ENCODE measurements at places on chromosomes 2 and 18. TPM values are rescaled to one million over a fixed set of nuclear protein-coding genes. Genes with fewer than 3 reads are reported as not detected.

SESTD1 gene
- 8.6 TPM for total RNA-seq

LIMS3 gene
- total RNA-seq: 0.23 TPM

DOK6 gene
- 0.09 TPM for total RNA-seq

FBLN7 gene
- total RNA-seq: 8.1 TPM

KCNG2 gene
- not detected for total RNA-seq

COL6A3 gene
- 0.41 TPM for total RNA-seq

ADCYAP1 gene
- total RNA-seq: not detected

ASB18 gene
- total RNA-seq: not detected

DNAH7 gene
- not detected for total RNA-seq

ORC4 gene
- 28.8 TPM for total RNA-seq

CHRNG gene
- not detected for total RNA-seq

BOLL gene
- not detected for total RNA-seq

NOSTRIN gene
- total RNA-seq: not detected

EPB41L3 gene
- total RNA-seq: 1.6 TPM

MAPK4 gene
- total RNA-seq: not detected

CFAP65 gene
- not detected for total RNA-seq

GBX2 gene
- total RNA-seq: 2.9 TPM

MEP1B gene
- total RNA-seq: 0.17 TPM

ZBTB7C gene
- 0.84 TPM for total RNA-seq

HEATR5B gene
- total RNA-seq: 5.8 TPM

TEKT4 gene
- total RNA-seq: not detected

KCNIP3 gene
- 1.0 TPM for total RNA-seq

CYB5A gene
- 25.3 TPM for total RNA-seq

REG3G gene
- not detected for total RNA-seq

CCBE1 gene
- total RNA-seq: 0.17 TPM

GALNT14 gene
- total RNA-seq: 251 TPM

OBSL1 gene
- 82.7 TPM for total RNA-seq

GAL3ST2 gene
- total RNA-seq: not detected

ODC1 gene
- 233 TPM for total RNA-seq

KRTCAP3 gene
- total RNA-seq: not detected

LNPK gene
- 7.1 TPM for total RNA-seq

CCDC178 gene
- total RNA-seq: not detected

PRSS56 gene
- total RNA-seq: not detected

ZNF804A gene
- total RNA-seq: not detected

TCF4 gene
- 0.72 TPM for total RNA-seq

FKBP7 gene
- total RNA-seq: 60.6 TPM

RAPGEF4 gene
- total RNA-seq: 3.3 TPM

ALLC gene
- total RNA-seq: not detected

ANKRD30BL gene
- total RNA-seq: not detected

ITGB6 gene
- 17.4 TPM for total RNA-seq

LYG1 gene
- total RNA-seq: not detected

UGT1A3 gene
- 0.78 TPM for total RNA-seq
